ENCODE measurements at places on chromosomes 6 and 20.

- no peak for DNase-seq
Observed at GRCh38 chr6:2872423-2873358, 30.4 kb downstream of the SERPINB9 start.

- no peak for DNase-seq
Observed at GRCh38 chr6:56524891-56525703, 117.6 kb downstream of the DST start.

GRCh38 chr6:105522626-105523322 lies 119.9 kb upstream of the PREP start:
- no peak for DNase-seq

DNA sequence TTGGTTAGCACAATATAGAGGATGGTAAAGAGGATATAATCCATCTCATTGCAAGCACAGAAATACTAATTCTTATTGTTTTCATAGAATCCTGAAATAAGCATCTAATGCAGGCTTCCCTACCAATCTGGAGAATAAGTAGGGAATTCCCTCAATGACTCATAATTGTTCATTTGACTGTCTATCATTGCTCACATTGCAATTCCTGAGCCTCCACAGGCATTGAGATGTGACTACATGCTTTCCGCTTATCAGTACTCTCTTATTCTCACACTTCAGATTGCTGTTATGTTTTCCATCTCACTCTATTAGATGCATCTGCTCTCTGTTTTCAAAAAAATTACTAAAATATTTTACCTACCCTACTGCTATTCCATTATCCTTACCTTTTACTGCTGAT lies 216.2 kb upstream of the PRSS16 start:
- DNase-seq = no peak

- no peak for DNase-seq
Observed at GRCh38 chr6:150185732-150186117, 42.9 kb downstream of the PPP1R14C start.

- DNase-seq = no peak
Observed at GRCh38 chr6:38509713-38510112, 130.0 kb downstream of the BTBD9 start.

DNA sequence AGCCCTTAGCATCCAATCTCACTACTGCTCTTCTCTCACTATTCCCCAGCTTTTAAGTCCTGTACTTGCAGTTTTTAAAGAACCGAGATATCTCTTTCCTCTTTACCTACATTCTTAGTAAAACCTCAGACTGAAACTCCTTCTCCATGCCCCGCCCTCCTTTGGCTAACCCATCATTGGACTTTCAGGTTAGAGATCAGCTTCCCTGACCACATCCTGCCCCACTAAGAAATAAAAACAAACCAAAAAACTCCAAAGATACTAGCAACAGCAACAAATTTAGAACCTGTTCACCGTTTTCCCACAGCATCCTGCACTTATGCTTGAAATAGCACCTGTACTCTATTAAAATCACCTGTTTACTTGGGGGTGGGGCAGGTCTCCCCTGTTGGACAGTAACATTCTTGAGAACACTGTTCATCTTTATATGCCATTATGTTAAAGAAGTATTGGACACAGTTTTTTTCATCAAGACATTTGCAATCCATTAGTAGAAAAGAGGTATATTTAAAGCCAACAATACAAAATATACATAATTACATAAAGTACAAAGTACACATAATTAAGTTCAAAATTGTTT lies 16.3 kb upstream of the SMAP1 start:
- DNase-seq = no peak

GRCh38 chr6:7236306-7237209 lies 76.4 kb downstream of the SSR1 start:
- DNase-seq = no peak

DNA sequence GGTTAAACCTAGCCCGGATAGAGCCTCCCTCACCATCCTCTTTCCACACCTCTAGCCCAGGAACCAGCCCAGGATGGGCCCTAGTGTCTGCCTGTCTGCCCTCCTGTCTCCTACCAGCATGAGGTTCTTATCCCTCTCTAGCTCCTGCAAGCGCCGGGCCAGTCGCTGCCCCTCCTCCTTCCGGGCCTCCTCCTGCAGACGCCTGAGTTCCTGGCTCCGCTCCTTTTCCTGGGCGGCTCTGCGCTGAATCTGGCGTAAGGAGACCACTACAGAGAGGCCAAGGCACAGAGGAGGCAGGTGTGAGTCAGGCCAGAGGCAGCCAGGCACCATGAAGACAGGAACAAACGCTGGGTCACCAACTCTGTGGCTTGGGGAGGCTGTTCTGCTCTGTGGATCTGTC lies 4.3 kb upstream of the PSORS1C2 start:
- no peak for DNase-seq

DNA sequence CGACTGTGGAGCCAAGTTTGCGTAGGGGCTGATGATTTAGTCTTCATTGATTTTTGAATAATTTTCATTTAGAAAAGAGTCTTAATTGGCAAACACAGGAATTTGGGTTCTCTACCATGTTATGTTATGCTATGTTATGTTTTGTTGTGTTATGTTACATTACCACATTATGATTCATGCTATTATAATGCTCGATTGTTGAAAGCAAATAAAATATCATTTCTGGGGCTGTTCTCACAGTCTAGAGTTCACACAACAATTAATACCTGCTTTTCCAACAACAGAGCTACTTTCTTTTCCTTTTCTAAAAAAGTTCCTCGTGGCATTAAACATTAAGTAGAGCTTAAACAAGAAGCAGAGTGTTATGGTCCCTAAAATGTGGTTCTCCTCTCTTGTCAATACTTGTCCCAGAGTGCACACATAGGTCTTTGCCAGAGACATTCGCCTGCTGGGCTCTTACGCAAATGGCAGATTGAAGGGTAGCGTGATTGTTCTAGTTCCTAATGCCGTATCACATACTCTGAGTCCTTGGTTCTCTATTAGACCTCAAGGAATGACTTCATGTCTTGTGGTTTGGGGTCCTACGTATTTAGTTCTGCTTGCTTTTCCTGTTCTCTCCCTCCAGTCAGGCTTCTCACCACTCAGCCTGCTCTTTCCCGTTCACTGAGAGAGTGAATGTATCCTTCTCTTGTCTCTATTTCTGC lies 370.3 kb downstream of the CD109 start:
- no peak for DNase-seq

- DNase-seq = no peak
Observed at GRCh38 chr6:41732591-41733359, 2.6 kb downstream of the TFEB start.

DNA sequence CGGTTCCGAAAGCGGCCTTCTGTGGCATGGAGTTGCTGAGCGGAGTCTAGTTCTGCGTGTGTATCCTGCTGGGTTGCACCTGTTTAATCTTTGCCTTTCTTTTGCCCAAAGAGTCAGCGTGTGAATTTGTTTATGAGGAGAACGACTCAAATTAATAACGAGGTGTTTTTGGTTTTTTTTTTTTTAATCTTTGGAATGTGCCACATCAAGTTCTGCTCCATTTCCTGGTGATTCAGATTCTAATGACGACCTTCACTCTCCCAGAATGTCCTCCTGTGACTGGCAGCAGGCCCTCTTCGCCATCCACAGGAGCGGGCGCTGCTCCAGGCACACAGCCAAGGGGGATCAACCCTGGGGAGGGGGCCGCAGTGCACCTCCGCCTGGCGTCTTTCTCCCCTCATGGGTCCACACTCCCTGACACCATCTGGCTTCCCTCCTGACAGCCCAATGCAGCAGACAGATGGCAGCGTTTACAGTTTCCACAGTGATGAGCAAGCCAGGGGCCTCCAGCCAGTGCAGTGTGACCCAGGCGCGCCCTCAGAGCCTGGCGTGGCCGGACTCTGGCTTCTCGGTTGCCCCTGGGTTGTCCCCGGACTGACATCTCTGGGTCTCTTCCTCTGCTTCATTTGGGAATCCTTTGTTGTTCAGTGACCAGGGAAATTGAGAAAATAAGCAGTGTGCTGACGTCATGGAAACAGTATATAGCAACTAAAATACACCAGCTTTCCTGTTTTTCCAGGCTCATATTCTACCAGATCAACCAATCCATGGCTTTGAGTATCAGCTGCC lies 27.5 kb upstream of the AFDN start:
- no peak for DNase-seq

- DNase-seq = no peak
Observed at GRCh38 chr6:8065519-8065911, 1.3 kb upstream of the BLOC1S5 start.

GRCh38 chr6:100685747-100686146 lies 195.4 kb downstream of the ASCC3 start:
- no peak for DNase-seq

GRCh38 chr6:45645302-45645701 lies 267.6 kb upstream of the SUPT3H start:
- DNase-seq = no peak

DNA sequence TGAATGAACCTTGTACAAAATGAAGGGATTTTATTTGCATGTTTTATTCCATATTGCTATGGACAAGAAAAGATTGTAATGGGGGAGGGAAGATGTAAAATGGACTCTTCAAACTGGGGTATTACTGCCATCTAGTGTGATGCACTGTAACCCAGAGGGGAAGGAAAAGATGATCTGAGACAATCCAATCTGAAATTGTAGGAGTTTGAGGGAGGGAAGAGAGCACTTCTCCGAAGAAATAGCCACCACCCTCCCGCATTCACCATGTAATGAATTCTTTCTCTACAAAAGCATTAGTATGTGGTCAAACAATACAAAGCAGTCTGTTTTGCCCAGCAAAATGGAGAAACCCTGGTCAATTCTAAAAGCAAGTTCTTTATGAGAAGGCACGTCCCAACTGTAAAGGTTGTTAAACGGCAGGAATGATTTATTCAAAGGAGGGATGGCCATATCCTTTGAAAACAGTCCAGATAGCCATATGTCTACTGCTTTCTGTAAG lies 679.5 kb upstream of the NRSN1 start:
- no peak for DNase-seq

DNA sequence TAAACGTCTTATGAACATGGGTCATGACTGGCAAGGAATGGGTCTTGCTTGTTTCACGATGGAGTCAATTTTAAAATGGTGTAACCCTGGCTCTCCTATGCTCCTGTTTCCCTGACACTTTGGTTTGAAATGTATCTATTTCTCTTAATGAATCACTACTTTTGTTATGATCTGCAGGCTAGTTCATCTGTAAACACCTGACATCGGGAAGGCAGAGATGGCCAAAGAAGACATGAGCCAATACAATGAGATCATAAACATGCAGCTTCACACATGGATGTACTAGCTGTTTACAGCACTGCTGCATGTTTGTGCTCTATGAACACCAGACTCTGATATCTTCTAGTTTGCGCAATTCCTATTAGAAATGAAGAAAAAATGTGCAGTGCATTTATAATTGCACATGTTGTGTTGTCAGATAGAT lies 11.0 kb upstream of the RAD21L1 start:
- DNase-seq = no peak

- DNase-seq = no peak
Observed at GRCh38 chr6:35893246-35893645, 27.7 kb downstream of the SRPK1 start.

GRCh38 chr6:87905101-87905641 lies 142.5 kb upstream of the SPACA1 start:
- no peak for DNase-seq

DNA sequence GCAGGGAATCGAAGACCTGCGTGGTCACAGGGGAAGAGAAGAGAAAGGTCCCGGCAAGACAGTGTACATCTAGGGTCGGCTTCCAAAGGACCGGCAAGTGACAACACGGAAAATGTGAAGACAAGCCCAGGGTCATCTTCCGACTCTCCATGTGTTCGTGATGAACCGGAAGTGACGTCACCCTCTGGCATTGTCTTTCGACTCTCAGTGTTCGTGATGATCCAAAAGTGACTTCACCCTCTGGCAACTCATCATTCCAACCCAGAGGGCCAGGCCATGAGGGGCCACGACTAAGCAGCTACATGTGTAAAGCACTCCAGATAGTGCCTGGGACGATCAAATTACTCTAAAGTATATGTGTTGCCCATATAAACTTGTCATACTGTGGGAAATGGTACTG lies 290.8 kb downstream of the THBS2 start:
- no peak for DNase-seq

- DNase-seq = no peak
Observed at GRCh38 chr6:27505209-27506027, 32.5 kb upstream of the ZNF184 start.

GRCh38 chr6:1579096-1579495 lies 30.6 kb upstream of the FOXC1 start:
- no peak for DNase-seq

DNA sequence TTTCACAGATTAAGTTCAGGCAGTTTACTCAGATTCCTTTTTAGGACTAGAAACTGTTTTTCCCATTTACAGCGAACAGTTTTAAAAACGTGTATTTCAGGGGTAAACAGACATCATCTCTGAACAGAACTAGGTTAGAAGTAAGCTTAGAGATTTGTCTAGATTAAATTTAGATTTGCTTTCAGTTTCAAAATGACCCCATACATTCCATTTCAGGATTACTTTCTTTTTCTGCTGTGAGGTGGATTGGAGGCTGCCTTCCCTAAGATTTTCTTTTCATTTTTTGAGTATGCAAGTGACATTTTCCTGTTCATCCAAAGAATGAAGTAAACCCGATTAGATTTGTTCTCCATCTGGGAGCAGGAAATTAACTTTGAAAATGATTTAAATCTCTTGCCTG lies 747.2 kb downstream of the KHDRBS2 start:
- DNase-seq = no peak

DNA sequence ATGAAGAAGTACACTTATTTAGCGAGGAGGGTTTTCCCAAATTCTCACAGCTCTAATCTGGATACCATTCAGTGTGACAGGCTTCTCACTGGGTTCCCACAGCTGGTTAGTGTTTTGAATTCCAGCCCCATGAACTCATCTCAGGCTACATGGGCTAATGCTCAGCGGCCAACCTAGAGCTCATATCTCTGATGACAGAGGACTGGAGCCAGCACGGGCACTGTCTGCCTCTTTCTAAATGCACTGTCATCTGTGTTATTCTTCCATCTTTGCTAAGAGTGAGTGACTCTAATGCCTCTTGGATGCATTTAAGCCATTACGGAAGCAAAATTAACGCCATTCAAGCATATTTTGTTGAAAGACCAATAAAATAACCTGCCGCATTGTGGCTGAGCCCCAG lies 308.9 kb upstream of the JAG1 start:
- DNase-seq = no peak

DNA sequence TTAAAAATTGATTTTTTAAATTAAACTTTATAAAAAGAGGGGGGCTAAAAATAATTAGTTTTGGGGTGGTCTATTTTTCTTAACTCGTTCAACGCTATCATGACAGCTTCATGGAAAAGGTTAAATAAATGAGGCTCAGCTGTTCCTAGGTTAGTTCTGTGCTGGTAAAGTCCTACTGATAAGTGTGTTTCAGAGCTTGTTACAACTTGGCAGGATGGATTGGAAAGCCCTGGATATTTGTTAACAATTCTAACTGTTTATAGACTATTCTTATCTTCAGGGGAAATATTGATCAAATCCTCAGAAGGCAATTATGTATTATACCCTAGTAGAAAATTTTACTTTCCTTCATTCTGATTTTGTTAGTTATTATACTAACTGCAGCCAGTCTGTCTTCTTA lies 50.4 kb downstream of the IL22RA2 start:
- no peak for DNase-seq

Data from omental fat pad (tissue), 4 donors.